ENCODE measurements at places on chromosomes 6 and 20.

DNA sequence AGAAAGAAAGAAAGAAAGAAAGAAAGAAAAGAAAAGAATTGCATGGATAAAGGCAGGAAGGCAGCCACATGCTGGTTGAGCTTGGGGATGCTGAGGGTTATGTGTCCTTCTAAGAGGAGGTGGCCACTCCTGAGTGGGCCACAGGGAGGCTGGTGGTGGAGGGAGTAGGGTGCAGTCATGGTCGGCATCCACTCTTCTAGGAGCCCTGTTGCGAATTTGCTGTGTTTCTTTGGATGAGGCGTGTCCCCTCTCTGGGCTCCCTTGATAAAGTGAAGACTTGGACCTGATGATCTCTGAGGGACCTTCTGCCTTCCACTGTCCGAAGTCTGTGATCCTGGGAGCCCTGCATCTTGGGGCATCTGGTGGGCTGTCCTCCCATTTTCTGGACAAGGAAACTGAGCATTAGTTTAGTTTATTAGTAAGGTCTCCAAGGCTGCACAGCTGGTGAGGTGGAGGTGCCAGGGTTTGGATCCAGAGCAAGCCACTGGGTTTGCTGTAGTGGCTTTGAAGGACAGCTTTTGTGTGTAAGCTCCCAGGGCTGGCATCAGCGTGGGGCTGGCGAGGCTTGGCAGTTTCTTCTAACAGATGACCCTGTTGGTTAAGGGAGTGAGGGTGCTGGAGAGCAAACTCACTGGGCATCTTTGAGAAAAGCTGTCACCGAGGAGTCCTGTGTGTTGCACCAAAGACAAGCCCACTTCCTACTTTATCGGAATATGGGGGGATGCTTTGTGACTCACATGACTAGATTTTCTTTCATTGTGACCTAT, 4.3 kb downstream of the DLGAP4 start:
- DNase-seq = no peak

- no peak for DNase-seq
These were observed 13.6 kb upstream of the WFDC8 start for GRCh38 chr20:45592574-45593189.

DNA sequence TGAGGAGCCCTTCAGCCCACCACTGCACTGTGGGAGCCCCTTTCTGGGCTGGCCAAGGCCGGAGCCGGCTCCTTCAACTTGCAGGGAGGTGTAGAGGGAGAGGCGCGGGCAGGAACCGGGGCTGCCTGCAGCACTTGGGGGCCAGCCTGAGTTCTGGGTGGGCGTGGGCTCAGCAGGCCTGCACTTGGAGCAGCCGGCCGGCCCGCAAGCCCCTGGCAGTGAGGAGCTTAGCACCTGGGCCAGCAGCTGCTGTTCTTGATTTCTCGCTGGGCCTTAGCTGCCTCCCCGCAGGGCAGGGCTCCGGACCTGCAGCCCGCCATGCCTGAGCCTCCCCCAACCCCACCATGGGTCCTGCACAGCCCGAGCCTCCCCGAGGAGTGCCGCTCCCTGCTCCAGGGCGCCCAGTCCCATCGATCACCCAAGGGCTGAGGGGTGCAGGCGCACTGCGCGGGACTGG, 101.7 kb upstream of the ADGRB3 start:
- no peak for DNase-seq

DNA sequence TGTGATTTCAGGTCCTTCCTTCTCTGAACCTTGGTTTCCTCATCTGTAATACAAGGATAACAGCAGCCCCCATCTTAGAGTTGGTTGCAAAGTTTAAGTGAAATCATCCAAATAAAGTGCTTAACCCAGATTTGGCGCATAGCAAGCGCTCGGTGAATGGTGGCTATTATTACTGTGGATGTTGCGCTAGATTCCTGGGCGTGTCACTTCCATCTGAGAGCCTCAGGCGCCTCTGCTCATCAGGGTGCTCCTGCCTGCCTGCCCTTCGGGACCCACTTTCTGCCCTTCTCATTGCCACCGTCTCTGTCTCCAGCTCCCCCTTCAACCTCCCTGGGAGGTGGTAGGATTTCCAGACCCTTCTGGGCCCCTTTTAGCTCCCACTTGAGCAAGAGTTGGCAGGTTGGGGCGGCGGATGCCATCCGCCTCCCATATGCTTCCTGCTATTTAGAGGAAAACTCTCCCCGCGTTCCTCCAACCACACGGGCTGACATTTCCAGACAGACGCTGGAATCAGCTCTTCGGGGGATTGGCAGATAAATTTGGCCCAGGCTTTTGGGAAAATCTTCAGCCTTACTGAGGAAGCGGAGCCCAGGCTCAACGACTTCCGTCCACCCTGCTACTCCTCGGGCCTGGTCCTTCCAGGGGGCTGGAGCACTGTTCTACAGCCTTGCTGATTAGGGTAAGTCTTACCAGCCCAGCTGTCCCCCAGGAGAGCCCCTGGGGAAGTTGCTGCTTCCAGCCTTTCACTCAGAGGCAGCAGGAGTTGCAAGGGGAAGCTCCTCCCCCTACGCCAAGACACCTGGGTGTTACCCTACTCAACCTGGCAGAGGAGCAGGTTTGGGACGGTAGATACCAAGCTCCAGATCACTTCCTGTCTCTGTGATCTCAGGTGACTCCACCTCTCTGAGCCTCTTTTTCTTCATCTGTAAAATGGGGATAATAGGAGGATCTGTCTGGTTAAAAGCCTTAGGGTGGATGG, 71.5 kb downstream of the DLGAP4 start:
- DNase-seq = no peak

GRCh38 chr6:149049230-149049629, 268.3 kb upstream of the TAB2 start:
- no peak for DNase-seq

- DNase-seq = no peak
These were observed 11.5 kb upstream of the FOXO3 start for GRCh38 chr6:108549241-108549640.

- peak; percentile 69 for DNase-seq
These were observed 92.9 kb upstream of the SHLD1 start for GRCh38 chr20:5657190-5657875.

DNA sequence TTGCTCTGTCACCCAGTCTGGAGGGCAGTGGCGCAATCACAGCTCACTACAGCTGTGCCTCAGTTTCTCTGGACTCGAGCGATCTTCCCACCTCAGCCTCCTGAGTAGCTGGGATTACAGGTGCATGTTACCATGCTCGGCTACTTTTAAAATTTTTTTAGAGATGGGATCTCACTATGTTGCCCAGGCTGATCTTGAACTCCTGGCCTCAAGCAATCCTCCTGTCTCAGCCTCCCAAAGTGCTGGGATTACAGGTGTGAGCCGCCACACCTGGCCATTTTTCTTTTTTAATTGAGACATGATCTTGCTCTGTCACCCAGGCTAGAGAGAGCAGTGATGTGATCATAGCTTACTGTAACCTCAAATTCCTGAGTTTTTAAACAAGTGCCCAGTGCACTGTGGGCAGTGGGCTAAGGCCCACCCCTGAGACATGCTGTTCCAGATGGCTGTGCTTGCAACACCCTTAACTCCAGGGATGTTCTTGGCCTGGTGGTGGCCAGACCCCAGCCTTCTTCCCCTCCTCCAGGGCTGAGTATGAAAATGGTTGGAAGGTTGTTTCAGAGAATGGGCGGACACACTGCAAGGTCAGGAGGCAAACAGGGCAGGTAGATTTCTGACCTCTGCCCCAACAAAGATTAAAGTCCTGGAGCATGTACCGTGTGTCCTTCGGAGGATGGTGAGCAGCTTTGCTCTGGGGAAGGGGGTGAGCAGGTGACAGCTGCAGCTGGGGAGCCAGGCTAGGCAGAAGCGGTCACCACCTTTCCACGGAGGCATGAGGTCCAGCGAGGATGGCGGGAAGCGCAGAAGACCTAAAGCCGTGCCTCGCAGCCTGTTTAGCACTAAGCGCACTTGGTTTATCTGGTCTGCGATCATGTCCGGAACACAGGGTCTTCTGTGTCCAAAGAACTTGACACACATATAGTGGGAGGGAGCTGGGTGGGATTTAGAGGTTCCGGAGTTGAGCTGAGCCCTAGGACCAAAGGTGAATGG, 1.4 kb upstream of the FAM83C start:
- DNase-seq = no peak

DNA sequence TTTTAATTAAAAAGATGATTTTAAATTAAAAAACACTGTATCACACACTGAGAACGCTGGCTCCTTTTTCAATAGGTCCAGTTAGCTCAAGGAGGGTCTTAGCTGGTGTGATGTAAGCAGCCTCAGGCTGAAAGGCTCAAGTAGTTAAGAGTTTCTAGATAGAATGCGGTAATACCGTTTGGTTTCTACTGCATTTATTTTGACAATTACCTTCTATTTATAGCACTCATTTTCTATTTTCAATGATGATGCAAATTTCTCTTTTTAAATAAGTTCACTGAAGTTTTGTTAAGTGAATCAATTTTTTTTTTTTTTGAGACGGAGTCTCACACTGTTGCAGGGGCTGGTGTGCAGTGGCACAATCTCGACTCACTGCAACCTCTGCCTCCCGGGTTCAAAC, 87.1 kb downstream of the PREX1 start:
- no peak for DNase-seq

DNA sequence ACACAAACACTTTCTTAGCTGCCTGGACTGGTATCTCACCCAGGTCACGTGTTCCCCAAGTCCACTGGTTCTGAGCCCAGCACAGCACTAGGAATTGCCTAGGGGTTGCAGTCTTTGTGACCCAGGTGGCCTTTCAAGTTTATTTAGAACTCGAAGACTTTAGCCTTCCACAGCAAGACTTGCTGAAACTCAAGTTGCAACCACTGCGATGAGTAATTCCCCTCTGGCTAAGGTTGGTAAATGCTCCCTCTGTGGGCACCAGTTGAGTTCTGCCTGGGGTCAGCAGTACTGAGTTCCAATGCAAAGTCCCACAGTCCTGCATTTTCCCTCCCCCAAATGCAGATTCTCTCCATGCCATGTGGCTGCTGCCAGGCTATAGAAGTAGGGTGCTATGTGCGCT, 77.6 kb upstream of the MOCS1 start:
- DNase-seq = no peak

- no peak for DNase-seq
These were observed 179.6 kb upstream of the RAB32 start for GRCh38 chr6:146363838-146364607.

DNA sequence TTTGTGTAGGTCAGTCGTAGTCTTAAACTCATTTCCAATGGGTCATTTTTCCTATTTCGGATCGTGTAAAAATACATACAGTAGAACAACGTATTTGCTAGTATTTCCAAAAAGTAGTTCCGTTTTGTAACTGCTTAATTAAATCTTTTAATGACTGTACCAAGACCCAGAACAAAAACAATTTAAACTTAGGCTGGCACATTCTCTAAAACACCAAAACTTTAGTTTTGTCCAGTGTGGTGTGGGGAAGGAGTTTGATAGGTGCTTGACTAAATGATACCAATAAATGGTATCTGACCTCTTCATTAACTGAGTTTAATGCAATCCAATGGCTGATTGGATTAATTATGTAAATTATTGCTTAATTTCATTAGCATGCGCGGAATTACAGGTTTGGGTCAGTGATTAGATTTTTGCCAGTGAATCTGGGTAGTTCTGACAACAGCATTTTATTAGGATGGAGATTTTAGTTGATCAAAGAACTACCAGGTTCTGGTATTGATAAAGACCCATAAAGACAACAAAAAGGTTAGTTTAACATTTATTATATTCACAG, 20.8 kb downstream of the OR2B2 start:
- DNase-seq = no peak

GRCh38 chr6:158405933-158406332, 93.7 kb downstream of the TULP4 start:
- DNase-seq = no peak

GRCh38 chr6:143822584-143823024, 20.5 kb upstream of the LTV1 start:
- no peak for DNase-seq

GRCh38 chr20:20365480-20366161, 2.3 kb upstream of the INSM1 start:
- no peak for DNase-seq

GRCh38 chr6:6714953-6715352, 126.4 kb downstream of the LY86 start:
- no peak for DNase-seq

DNA sequence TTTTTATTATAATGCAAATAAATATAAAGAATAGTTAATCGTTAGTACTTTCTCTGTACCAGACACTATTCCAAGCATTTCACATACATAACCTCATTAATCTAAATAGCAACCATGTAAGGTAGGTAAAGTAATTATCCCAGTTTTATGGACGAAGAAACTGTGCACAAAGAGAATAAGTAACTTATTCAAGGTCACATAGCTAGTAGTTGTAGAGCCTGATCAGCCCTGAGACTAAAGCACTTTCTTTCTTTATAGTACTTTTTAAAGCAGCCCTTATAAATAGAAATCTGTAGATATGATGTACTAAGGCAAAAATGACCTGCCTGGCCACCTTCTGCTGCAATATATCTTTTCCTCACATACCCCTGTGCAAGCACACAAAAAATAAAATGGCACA, 104.8 kb downstream of the MYO6 start:
- DNase-seq = no peak
